Activated CD4-positive, alpha-beta T cell treated with anti-CD3 and anti-CD28 coated beads, Interleukin-2, Interleukin-4, amounts not matched to agents 100 ng/mL and 50 ng/mL, durations not matched to agents 16 hours and 8 hours (primary cell): ENCODE measurements at places on chromosomes 6 and 20.
A peak's percentile ranks its signal among the peaks of the same experiment; 100 is the strongest.

- no peak for DNase-seq
Measured at GRCh38 chr20:10297223-10297622, 78.6 kb downstream of the SNAP25 start.

GRCh38 chr6:104312851-104313250 is 546.9 kb downstream of the HACE1 start:
- no peak for DNase-seq

- DNase-seq = no peak
Measured at GRCh38 chr20:63134201-63134612, 81.7 kb downstream of the YTHDF1 start.

- no peak for DNase-seq
Measured at GRCh38 chr6:155544677-155545076, 89.0 kb upstream of the NOX3 start.

DNA sequence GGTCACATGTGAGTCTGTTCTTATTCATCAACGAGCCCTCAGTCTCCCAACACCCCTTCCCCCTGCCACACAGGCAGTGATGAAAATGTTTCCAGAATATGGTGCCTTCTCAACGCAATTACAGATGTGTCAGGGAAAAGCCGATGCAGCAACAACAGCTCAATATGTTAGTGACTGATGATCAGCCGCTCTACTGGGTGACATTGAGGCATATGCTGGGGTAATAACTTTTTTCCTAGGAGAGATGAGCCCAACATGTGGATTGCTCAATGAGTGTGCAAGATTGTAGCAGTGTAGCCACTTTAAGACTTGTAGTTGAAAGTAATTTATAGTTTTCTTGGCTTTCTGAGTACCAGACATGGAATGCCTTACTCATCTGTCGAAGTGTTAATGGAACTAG is 49.4 kb downstream of the DTD1 start:
- DNase-seq = no peak

DNA sequence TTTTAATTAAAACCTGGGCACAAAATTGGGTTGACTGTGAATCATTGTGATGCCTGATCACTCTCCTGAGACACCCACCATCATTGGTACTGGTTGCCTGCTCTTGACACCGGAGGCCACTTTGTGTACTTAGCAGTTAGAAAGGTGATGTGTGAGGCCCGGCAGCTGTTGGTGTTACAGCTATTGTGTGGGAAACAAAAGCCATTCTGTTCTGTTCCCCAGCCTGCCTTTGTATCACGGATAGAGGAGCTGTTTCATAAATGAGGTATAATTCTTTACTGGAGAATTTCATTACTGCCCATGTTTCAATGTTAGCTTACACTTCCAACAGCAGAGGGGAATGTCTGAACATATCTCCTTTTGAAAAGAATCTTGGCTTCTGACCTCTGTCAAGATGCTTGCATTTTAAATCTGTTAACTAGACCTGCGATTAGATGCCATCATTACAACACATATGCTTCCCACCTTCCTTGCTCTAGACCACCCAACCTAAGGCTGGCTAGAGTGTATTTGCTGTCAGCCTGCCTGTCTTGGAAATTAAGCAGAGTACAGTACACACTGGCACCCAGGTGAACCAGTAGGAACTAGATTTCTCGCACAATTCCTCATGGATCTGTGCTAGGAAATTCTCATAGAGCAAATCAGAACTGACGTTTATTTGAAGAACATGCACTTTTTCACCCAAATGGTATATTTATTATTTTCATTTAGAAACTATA is 142.4 kb upstream of the INSM1 start:
- DNase-seq = no peak

- no peak for DNase-seq
Measured at GRCh38 chr6:27669624-27670301, 196.9 kb upstream of the ZNF184 start.

DNA sequence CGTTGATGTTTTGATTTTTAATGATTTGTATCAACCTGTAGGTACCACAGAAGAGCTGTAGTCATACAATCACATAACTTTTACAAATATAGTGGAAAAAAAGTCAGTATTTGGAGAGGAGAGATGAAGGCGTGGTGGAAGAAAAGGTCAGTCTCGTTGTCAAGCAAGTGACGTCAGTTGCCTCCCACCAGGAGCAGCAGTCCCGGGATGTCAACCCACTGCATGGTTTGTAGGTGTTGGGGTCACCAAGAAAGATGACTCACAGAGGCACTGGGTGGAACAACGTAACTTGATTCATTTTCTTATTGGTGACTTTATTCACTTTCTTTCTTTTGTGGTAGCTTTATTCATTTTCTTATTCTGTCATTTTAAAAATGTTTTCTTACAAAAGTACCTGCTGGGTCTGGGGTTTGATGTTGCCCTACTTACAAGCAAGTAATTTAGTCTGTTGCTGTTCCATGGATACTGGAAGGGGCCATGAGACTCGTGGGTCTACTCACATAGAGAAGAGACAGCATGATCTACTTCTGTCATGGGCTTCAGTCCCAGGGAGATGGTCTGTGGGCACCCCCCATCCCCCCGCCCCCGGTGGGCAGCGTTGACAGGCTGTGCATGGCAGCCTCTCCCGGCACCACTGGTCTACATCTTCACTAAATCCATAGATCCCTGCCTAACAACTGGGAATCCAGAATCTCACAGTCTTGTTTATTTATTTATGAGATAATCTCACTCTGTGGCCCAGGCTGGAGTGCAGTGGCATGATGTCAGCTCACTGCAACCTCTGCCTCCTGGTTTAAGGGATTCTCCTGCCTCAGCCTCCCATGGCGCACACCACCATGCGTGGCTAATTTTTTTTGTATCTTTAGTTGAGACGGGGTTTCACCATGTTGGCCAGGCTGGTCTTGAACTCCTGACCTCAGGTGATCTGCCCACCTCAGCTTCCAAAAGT is 36.4 kb upstream of the SYNJ2 start:
- no peak for DNase-seq

DNA sequence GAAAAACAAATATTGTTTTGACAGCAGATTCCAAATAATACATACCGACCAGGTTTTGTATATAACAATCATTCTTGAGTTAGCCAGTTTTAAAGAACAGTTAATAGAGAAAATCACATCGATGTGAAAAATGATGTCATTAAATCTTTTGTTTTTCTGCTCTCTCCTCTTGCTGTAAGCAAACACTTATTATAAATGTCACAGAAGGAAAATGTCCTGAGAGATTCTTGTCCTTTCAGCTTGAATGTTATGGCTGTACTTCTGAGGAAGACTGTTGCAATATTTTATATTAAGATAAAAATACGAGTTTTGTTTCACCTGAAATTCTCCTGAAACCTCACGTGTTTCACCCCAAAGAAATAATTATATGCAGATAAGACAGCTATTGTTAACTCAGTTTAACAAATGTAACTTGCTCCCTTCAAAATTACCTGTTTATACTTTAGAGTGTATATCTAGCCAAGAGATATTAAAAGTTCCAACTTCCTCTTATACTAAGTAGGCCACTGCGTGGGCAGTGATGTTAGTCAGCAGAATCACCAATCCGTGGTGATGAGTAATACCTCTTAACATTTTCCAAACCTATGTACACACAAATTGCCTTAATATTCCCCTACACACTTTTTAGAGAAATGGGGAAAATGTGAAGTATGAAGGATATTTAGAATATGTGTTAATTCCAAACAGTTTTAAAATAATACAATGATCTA is 1111.4 kb upstream of the CITED2 start:
- peak; percentile 0 for DNase-seq

DNA sequence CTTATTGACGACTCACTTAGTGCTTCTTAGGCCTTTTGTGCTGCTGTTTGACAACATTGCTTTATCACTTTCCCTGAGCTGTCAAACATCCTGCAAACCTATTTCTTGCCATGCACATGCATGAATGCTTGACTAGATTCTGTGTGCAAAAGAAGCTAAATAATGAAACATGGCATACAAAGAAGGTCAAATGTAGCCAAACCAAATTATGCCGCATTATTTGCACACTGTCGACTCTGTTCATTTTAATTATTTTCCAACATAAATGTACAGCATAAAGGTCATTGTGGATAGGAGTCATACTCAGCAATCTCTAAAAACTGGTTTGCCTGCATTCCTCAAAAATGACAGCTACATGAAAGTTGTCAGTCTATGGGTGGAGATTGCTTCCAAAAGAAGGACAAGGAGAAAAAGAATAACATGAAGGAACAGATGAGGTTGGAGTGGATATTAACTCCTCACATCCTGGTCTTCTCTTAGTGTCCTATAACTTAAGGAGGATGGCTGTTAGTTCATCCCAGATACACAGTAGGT is 123.1 kb upstream of the STXBP5 start:
- no peak for DNase-seq

GRCh38 chr6:123804787-123805540 is 1.3 kb downstream of the NKAIN2 start:
- DNase-seq = no peak

- DNase-seq = no peak
Measured at GRCh38 chr6:3307436-3307835, 48.7 kb downstream of the PSMG4 start.

DNA sequence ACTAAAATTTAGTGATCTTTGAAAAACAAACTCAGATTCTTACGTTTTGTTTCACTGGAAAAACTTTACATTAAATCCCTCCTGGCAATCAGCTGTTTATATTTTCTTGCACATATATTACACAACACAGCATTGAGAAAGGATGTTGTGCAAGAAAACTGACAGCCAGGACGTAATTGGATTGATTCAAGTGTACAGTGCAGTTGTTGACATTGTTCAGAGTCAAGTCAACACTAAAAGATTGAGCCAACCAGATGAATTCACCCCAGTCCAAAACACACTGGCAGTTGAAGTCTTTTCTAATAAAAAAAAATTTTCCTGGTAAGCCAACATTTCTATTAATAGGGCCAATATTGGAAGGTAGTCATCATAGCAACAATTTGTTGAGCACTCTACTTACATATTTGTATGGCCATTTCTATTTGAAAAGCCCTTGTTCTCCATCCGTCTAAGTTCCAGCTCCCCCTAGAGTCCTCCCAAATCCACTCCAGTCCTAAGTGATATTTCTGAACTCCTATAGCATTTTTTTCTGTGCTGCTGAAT is 20.9 kb upstream of the VNN1 start:
- peak; percentile 9 for DNase-seq

DNA sequence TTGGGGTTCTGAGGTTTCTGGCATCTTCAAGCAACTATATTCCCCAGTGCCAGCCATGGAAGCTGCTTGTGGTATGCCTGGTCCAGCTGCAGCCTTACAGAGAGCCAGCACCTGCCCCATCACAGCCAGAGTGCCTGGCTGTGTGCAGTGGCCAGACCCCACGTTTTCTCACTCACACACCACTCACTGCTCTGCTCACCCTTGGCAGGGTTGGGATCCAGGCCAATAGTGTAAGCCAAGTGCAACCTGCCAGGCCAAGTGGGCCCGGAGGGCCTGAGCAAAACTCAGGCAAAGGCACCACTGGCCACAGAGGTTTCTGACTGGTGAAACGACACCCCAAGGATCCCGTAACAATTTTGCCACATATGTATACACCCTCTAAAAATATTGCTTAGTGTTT is 67.9 kb upstream of the EYA4 start:
- DNase-seq = no peak

DNA sequence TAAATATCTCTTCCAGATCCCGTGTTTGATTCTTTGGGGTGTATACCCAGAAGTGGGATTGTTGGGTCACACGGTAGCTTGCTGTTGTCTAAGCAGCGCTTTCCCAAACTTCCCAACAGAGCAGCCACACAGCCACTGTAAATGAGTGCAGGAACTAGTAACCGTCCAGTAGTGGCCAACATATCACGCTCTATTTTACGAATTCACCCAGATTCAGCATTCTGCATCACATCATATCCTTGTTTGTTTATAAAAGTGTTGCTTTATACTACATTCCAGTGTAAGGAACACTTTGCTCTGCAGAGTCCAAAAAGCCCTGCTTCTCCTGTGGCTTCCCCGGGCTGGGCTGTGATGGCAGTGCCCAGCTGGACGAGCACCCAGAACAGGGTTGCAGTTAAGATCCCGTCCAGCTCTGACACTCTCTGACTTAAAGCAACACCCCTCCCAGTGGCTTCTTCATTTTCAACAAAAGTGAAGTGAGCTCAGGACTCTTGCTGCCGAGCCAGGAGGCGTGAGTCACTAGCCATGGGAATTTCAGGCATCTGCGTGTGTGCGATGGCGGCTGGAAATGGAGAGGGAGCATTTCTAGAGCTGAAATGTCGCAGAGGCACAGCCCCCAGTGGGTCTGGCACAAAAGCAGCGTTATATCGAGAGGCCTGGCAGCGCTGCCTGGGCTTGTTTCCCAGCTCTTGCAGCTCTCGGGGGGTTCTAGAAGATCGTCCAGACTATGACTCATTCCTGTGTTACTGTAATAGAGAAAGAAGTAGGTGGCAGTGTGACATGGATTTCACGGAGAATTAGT is 216.3 kb upstream of the ECI2 start:
- no peak for DNase-seq

DNA sequence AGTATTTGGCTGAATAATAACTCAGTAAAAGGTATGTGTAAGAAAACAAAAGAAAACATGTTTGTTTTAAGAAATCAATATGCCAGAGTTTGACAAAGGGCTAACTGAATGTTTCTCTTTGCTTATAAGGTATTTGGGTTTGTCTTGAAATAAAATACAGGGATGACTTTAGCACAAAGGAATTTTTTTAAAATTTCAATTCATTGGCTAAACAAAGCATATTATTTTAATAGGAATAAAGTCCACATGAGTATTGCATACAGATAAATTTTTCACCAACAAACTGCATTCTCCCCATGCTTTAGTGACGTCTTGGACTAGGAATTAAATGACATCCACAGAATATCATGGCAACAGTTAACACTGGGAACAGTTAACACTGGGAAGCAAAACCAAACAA is 480.0 kb upstream of the JAG1 start:
- no peak for DNase-seq

DNA sequence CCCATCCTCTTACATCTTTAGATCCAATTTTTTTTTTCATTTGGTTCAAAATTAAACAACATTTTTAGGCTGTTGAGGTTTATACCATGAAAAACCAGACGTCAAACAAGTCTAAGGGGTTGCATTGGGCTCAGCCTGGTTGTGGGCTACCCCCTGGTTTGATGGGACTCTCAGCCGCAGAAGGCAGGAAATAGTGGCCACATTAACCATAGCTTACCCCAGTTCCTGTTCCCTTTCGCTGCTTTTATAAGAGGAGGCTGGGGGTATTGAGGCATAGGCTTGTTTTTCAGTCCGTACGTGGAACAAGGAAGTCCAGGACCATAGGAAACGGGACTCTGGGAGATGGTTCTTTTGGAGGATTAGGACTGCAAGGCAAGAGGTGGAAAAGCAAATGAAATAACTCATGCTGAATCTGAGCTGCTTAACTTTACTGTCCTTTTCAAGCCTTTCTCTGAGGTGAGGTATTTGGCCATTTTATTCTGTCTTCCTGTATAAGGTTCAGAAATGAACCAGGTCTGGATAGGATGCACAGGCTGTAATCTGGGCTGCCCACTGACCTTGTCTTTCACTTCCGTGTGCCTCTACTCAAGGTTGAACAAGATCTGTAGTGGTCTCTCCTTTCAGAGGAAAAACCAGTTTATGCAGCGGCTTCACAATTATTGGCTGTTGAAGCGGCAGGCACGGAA is 7.7 kb downstream of the BRPF3 start:
- DNase-seq = peak; percentile 40
